ENCODE measurements at places on chromosomes 5 and 9.

DNA sequence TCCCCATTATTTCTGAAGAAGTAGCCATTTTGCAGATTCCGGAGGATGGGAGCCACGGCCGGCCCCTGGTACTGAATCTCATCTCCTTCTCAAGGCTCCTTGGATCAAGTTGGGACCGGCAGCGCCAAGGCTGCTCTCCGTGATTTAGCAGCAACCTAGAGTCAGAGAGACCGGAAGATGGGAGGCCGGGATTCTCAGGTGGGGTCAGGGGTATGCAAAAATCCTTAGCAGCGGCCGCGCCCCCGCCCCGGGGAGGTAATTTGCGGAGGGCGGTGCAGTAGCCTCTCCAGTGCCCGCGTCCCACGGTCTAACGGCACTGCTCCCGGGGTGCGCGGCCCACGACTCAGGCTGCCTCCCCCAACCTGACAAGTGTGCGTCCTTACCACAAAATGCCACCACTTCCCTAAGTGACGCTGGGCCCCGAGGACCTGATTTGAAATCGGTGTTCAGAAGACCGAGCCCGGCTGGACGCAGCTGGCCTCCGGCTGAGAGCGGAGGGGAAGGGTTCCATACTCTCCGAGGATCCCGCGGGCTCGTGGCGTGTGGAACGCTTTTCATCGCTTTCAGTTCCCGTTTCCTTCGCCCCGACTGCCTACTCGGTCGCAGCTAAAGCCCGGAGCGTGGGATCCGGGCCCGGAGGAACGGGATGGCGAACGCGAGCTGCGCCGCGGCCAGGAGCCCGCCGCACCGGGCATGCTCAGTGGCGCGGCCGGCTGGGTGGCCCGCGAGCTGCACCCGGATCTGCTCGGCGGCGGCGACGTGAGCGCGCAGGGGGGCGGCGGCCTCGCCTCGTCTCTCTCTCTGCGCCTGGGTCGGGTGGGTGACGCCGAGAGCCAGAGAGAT lies at the start of gene SCAMP1:
SCAMP1 (plus strand) TSS at position 787 of the 843 bp plus-strand sequence; CDS start at position 842, 55 bp downstream.
- DNase-seq, result peak; percentile 64

DNA sequence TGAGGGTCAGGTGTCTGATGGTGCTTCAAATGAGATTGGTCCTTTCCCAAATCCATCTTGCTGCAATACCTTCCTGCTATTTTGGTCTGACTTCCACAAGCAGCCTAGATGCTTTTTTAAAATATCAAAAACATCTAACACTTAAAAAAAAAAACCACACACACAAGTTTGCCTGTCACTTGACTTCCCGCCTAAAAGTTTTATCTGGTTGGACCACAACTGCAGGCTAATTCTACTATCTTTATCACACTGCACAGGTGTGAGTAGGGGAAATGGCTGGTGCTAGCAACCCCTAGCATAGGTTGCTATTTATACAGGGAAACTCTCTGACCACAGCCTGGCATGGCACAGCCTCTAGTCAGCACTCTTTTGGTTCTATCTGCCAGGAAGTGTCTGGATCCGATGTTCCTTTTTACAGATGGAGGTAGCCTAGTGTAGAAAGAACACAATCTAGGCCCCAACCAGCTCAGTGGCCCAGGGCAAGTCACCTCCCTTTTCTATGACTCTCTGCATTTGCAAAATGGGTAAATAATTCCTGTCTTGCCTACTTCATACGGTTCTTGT lies at the start of gene HEMGN:
HEMGN (minus strand) TSS at position 92 of the 564 bp plus-strand sequence; CDS start at position 56, 36 bp downstream.
- no peak for DNase-seq

- peak; percentile 81 for DNase-seq
These were observed 210.7 kb upstream of the SLC24A2 start for GRCh38 chr9:19999491-20000057.

DNA sequence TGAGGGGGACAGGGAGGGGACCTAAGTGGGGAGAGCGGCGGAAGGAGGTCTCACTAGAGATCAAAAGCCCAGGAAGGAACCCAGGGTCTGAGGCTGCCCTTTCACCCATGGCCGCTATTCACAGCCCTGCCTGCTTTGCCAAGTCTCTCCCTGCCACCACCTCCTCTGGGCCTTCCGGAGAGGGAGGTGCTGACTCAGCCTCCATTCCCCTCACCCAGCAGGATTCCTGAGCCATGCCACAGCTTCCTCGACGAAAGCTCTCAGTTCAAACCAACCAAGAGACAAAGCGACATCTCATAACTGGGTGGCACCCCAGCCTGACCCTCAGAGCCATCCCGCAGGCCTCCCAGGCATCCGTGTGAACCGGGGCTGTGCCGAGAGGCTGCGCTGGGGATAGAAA lies 36.7 kb downstream of the PAX5 start:
- DNase-seq, result no peak

DNA sequence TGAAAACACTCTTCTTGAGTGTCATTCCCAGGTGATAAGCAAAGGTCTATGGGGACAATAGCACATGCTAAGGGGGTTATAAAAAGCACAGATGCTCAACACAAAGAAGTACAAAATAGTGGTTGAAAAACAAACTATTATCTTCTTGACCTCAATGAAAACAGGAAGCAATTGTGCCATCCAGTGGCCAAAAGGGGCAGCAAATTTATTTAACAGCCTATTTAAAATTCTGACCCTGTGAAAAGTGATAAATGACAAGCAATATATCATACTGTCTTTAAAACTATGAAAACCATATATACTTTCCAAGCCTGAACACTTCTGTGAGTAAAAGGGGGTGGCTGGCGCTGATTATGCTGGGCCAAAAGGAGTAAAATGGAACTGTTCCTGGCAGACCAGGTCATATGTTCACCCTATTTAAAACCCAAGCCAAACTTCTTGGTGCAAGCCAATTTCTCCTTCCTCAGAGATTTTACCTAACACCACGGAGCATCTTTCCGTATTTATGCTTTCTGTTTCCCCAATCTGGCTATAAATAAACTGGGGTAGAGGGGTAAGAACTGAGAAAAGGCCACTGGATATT lies 29.7 kb downstream of the TEX10 start:
- no peak for DNase-seq

GRCh38 chr5:45037927-45038326 lies 229.2 kb downstream of the MRPS30 start:
- DNase-seq, result no peak

- no peak for DNase-seq
These were observed 48.6 kb downstream of the NMUR2 start for GRCh38 chr5:152356506-152356905.

DNA sequence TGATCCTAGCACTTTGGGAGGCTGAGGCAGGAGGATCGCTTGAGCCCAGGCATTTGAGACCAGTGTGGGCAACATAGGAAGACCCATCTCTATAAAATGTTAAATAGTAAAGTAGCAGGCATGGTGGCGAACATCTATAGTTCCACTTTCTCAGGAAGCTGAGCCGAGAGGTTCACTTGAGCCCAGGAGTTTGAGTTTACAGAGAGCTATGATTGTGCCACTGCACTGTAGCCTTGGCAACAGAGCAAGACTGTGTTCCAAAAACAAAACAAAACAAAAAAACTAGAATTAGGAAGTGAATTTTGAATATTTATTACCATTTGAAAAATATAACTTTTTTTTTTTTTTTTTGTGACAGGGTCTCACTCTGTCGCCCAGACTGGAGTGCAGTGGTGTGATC lies 26.8 kb upstream of the PAX5 start:
- DNase-seq, result no peak

- peak; percentile 54 for DNase-seq
These were observed 40.4 kb downstream of the ACTBL2 start for GRCh38 chr5:57442080-57442839.

DNA sequence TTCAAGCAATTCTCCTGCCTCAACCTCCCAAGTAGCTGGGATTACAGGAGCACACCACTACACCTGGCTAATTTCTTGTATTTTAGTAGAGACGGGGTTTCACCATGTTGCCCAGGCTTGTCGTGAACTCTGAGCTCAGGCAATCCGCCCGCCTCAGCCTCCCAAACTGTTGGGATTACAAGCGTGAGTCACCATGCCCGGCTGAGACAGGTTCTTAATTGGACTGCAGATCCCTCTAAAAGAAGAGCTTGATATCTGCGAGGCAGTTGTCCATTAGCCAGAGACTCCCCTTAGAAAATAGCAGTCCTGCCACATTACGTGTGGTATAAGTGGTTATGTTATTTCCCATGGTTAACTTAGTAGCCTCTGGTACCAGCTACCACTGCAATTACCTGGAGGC lies 46.6 kb upstream of the NPR3 start:
- no peak for DNase-seq

GRCh38 chr9:19184144-19184917 lies 46.2 kb upstream of the DENND4C start:
- no peak for DNase-seq

DNA sequence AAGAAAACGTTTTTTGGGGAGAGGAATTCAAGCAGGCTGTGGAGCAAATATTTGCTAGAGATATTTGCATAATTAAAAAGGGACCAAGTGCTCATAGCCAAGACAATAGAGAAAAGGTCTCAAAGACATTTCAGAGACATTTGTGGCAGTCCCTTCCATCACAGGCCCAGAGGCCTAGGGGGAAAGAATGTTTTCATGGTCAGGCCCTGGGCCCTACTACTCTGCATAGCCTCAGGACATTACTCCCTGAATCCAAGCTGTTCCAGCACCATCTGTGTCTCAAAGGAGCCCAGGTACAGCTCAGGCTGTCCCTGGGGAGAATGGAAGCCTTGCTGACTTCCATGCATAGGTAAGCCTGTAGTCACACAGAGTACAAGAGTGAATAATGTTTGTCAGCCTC lies 113.0 kb upstream of the KIF2A start:
- no peak for DNase-seq

DNA sequence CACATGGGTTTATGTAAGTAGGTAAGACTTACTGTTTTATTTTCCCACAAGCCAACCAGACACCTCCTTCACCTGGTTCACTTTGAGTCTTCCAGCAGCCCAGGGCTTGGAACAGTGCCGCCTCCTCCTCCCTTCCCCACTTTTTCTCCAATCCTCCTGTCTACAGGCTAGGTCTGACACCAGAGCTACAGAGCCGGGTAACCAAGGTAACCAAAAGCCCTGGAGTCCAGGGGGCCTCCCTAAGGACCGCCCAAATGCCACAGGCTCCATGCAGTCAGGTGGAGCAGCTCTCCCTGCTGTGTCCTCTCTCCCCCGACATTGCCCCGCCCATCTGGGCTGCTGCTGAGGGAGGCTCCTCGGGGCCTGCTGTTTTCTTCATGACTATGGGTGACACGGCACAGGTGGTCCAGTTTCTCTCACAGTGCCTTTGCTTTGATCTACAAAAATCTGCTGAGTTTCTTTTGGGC lies 138.0 kb upstream of the EFNA5 start:
- DNase-seq, result no peak

- peak; percentile 44 for DNase-seq
These were observed 525.9 kb upstream of the CLINT1 start for GRCh38 chr5:158384535-158385481.

GRCh38 chr5:152113401-152113800 lies 188.8 kb upstream of the GLRA1 start:
- no peak for DNase-seq

DNA sequence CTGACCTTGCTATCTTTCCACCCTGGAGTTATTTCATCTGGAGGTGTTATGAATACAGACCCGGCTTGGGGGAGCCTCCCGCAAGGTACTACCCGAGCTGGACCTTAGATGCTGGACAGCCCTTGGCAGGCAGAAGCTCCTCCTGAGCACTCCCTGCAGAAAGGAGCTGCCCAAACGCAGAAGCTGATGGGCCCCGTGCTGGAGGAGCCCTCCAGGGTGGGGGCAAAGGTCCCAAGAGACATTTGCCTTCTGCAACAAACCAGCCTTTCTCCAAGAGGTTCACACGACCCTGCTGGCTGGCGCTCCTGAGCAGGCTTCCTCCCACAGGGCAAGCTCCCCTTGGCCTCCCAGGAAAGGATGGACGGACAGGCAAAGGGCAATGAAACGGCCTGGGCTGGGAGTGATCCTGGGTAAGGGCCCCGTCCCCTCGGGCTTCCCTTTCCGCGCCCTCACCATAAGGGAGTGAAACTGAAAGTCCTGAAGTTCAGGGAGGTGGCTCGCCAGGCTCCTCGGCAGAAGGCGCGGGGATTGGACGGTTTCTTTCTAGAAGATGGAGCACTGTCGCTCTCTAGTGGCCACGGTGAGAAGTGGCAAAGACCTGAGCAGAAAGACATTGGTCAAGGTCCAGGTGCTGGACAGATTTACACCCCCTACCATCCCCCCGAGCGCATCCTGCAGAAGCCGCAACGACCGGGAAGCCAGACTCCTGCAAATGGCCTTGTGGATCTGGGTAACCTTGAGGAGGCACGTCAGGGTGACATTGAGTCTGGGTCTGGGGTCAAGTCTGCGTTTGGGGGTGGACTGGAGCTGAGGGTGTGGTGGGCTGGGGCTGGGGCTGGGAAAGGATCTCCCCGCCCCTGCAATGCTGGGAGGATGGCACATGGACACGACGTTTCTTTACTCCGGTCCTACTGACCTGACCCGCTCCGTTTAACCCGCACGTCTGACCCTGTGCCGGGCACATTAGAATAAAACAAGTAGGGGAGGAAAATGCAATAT lies 56.4 kb downstream of the NEURL1B start:
- DNase-seq, result no peak

- no peak for DNase-seq
These were observed 17.0 kb upstream of the CYFIP2 start for GRCh38 chr5:157248821-157249470.

DNA sequence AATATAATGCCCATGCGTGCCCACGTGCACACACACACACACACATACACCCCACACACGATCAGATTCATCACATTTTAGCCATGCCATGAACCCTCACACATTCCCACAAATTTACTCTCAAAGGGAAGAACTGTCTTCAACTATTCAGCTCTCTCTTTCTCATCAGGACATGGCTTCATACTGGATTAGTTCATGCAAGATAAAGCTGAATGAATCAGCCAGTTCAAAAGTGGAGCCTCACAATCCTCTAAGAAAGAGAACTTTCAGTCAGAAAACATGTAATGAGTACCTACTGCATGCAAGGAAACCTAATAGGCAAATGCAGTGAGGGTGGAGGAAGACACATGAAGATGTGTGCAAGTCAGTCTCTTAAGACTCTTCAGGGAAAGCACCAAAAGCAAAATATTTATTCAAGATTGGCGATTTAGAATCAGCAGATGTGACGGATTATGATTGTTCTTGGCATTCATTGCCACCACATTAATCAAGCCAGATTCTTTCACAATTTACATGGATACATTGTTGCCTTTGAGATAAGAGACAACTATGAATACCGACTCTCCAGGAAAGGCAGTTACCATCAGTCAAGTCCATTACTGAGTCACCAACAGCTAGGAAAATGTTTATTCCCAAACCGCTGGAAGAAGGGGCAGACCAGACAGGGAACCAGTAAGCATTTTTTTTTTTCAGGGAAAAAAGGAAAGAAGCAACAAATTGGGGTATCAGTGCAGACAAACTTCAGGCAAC lies 30.3 kb upstream of the PUM3 start:
- DNase-seq, result no peak

- no peak for DNase-seq
These were observed 201.3 kb downstream of the CACNA1B start for GRCh38 chr9:138078846-138079245.

Measured in epithelial cell of prostate (primary cell).